Left renal pelvis (tissue), 4 donors: ENCODE measurements at places on chromosomes 13 and 19.
A peak's percentile ranks its signal among the peaks of the same experiment; 100 is the strongest.

- DNase-seq: no peak
These were observed 69.7 kb upstream of the KL start for GRCh38 chr13:32946558-32946957.

DNA sequence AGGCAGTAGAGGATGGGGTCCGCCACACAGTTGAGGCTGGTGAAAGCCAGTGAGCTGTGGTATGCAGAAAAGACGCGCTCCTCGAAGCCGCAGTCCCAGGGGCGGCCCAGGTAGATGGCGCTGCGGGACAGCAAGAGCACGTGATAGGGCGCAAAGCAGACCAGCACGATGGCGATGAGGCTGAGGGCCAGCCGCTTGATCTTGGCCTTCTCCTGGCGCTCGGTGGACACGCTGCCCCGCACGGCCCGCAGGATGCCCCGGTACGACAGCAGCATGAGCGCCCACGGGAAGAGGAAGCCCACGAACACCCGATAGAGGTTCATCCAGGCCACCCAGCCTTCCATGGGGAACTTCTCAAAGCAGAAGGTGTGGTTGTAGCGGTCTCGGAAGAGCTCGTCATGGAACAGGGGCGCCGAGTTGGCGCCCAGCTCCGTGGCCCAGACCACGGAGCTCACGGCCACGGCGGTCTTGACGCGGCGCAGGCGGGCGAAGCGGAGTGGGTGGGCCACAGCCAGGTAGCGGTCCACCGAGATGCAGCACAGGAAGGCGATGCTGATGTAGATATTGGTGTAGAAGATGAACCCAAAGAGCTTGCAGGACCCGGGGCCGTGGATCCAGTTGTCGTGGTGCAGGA lies 6.5 kb upstream of the OPA3 start:
- no peak for DNase-seq

DNA sequence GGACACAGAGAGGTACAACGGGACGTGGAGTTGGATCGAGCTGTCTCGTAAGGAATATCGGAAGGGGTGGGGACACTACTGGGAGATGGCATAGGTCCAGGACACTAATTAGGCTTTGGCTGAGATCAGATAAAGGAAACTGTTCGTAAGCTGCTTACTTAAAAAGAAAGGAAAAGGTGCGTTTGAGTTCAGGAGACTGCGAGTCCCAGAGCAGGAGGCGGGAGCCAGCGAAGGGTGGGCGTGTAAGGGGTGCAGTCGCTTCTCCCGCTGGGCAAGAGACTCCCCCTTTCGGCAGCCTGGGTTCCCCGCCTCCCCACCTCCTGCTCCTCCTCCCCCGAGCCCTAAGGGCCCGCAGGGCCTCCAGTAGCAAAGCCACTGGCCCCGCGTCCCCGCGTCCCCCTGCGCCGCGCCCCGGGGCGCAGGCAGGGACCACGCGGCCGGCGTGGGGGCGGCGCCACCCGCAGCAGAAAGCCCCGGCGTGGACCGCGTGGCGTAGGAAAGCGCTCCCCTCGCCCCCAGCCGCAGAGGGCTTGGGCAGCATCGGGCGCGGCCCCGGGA lies 547 bp downstream of the ABCC4 start:
- peak; percentile 20 for DNase-seq

DNA sequence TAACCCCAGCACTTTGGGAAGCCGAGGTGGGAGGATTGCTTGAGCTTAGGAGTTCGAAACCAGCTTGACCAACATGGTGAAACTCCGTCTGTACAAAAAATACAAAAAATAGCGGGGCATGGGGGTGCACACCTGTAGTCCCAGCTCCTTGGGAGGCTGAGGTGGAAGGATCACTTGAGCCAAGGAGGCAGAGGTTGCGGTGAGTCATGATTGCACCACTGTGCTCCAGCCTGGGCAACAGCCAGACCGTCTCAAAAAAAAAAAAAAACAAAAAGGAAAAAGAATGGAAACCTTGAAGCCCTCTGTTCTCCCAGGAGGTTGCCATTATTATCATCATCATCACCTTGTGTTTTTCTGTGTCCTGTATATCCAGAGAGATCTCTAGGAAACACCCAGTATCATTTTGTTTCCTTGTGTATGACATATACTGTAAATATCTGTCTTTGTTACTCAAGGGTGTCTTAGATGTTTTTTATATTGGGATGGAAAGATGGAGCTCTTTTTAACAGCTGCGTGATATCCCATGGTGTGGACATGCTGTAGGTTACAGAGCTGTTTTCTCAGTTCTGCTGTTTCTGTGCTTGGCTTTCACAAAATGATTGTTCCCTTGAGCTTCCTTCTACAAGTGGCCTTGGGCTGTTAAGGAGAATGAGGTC lies 11.8 kb downstream of the CHAF1A start:
- DNase-seq: no peak

GRCh38 chr19:45474606-45475521 lies 7.1 kb downstream of the FOSB start:
- no peak for DNase-seq

DNA sequence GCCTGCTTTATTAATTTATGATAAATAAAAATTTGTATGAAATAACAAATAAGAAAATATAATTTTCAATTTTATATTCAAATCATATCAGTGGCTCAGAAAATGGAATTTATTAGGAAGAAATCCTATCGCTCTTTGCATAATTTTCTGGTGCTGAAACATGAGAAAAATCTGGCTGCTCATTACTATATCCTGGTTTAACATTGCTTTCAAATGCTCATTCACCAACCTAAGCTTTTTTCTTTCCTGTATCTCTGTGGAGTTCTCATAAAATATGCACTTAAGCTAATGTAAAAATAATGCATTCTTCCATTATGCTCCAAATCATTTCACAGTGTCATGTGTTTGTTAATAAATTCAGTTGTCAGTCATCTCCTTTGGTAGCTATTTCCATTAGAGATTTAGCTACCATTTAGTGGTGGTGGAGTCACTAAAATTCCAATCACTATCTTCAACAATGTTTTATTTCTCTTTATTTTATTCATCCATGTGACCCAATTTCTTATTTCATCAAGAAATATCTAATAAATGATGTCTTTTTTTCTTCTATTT lies 498.0 kb downstream of the DCT start:
- no peak for DNase-seq

GRCh38 chr13:113220877-113221276 lies 11.5 kb downstream of the CUL4A start:
- no peak for DNase-seq

DNA sequence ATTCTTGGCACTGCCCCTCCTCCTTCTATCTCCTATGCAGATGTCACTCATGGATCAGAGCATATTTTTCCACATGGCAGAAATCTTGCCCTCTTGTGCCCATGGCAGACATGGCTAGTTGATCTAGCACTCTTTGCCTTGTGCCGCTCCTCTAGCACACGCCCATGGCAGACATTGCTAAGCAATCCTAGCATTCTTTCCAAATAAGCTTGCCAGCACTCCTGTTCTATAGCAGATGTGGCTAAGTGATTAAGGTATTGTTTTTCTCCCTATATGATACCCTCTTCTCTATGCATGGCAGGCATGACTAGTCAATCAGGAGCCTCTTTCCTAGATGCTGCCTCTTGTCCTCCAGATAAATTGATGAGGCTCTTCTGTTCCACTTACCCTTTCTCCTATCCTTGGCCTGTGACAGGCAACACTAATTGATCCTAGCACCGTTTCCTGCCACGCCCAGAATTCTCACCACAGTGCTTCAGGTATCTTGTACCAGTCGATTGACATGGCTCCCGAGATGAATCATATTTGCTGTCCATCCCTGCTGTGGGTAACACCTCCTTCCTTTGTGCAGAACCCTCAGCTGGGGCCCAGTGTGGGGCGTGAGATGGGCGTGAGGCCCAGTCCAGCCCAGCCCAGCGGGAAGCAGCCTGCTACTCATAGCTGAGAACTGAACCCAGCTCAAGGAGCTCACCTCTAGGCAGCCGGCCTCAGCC lies 26.9 kb downstream of the TMED1 start:
- DNase-seq: no peak

GRCh38 chr13:96033220-96034015 lies 19.8 kb downstream of the UGGT2 start:
- no peak for DNase-seq

GRCh38 chr19:43574424-43575155 lies 737 bp downstream of the XRCC1 start:
- no peak for DNase-seq

DNA sequence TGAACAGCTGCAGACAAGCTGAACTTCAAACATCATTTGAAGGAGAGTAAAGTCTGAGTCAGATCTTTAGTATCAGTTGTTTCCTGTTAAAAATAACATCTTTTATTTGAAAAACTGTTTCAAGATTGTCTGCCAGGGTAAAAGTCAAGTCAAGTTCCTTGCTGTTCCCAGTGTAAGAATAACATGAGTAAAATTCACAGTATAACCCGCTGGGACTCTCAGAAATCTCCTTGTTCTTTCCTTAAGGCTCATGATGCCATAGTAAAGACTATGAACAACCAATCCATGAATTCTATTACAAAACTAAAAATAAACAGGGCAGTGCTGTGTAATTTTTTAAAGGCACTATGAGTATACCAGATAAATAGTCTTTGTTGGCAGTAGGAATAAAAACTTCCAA lies 112.9 kb downstream of the IRS2 start:
- no peak for DNase-seq

DNA sequence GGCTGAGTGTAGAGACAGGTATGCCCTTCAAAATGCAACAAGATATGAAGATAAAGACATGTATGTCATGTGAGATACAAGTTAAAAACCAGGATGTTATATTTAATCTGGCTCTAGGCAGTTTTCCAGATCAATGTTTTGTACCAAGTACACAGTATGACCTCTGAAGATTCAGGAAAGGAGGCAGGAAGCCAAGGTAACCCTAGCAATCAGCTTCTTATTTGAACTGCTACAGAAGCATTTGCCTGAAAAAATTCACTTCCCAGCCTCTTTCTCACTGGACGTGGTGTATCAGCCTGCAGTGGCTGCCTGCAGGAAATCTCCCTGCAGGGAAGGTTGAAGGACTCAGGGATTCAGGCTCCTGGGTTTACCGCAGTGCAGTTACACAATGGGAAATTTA lies 24.1 kb downstream of the OLFM4 start:
- DNase-seq: no peak

DNA sequence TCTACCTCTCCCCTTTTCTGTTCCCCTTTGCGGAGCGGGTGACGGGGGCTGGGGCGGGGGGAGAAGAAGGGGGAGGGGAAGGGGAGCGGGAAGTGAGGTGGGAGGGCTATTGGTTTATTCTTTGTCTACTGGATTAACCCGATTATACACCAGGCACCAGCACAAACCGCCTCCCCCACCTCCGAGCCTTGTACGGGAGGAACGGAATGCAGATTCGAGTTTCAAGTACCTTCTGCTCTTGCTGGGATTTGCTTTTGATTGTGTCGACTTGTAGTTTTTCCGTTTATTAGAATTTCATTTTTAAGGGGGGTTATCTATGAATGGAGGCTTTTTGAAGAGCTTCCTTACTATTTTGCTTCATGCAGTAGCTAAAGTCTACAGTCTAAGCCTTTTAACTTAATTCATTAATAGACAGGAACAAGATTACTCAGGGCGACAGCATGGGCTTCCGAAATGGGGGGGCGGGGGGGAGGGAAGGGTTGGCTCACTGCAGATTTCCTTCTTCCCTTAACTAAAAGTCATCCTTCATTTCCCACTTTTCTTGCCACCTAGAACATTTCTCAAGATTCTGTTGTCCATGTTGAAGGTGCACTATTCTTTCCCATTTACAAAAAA lies 937 bp upstream of the SPRY2 start:
- DNase-seq: no peak

DNA sequence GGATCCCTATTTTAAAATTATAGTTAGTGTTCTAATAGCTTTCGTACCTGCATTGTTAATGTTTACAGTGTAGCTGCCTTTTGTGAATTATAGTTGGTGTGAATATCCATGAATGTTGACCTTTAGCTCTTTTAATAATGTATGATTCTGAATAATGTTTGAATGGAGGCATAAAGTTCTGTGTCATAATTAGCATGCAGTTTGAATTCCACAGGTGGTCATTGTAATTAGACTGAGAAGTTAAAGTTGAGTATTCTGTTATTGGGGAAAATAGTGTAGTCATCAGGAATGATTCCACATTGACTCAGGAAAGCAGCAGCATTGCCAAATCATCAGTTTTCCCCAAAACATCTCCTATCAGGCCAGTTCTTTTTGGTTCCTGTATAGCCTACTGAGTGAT lies 12.1 kb downstream of the GPR18 start:
- no peak for DNase-seq

GRCh38 chr13:25977216-25977615 lies 74.6 kb downstream of the SHISA2 start:
- DNase-seq: no peak

DNA sequence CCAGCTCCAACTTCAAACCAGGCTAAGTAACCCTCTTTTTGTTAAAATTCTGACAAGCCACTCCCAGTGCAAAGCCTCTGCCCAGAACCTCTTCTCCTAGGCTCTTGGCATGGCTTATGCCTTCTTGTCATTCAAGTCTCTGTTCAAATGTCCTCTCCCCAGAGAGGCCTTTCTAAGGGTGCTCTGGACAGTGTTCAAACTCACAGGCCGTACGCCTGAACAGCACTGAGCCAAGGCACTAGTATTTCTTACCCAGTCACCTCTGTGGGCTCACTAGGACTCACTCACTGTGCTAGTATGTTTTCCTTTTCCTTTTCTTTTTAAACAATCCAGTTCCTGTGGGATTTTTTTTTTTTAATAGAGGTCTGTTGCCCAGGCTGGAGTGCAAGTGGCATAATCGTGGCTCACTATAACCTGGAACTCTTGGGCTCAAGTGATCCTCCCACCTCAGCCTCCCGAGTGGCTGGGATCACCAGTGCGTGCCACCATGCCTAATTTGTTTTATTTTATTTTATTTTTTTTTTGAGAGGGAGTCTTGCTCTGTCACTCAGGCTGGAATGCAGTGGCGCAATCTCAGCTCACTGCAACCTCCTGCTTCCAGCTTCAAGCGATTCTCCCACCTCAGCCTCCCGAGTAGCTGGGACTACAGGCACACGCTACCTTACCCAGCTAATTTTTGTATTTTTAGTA lies 2.3 kb upstream of the ASF1B start:
- DNase-seq: no peak

DNA sequence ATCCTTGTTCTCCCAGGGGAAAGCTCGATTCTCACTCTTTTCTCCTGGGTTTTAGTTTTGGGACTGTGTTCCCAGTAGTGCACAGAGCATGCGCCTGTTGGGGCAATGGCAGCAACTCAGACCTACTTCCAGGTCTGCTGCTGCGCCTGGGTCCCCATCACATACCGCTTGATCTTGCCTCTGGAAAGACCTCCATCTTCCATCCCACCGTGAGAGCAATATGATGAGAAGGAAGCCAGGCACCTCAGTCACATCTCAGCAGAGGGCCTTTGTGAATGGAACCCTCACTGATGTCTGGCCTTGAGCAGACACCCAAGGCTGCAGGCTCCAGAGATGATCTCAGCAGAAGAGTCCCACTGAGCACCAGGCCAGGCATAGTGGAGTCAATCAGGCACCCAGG lies 176.8 kb upstream of the ZNF507 start:
- DNase-seq: no peak

- DNase-seq: no peak
These were observed 172.7 kb downstream of the SLITRK1 start for GRCh38 chr13:83709426-83710132.

- DNase-seq: no peak
These were observed 1712.4 kb downstream of the EFNB2 start for GRCh38 chr13:104823071-104823470.

GRCh38 chr13:53197424-53197823 lies 168.8 kb downstream of the OLFM4 start:
- no peak for DNase-seq
